ENCODE measurements at places on chromosomes 5 and 9.

DNA sequence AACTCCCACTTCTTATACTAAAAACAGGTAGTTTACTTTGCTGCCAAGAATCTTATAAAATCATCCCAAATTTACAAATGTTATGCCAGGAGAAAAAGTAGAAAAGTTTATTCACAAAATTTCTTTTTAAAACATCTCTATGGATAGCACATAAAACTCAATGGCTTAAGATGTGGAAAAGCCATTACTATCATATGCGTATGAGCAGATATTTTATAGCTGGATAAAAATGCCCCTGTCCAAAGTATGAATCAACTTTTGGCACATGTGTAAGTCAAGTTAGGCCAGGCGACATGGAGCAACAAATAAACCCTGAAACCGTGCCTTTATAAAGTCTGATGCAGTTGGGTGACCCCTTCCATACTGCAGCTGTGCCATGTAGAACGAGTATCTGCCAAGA, 38.6 kb upstream of the FBP1 start:
- DNase-seq: no peak

DNA sequence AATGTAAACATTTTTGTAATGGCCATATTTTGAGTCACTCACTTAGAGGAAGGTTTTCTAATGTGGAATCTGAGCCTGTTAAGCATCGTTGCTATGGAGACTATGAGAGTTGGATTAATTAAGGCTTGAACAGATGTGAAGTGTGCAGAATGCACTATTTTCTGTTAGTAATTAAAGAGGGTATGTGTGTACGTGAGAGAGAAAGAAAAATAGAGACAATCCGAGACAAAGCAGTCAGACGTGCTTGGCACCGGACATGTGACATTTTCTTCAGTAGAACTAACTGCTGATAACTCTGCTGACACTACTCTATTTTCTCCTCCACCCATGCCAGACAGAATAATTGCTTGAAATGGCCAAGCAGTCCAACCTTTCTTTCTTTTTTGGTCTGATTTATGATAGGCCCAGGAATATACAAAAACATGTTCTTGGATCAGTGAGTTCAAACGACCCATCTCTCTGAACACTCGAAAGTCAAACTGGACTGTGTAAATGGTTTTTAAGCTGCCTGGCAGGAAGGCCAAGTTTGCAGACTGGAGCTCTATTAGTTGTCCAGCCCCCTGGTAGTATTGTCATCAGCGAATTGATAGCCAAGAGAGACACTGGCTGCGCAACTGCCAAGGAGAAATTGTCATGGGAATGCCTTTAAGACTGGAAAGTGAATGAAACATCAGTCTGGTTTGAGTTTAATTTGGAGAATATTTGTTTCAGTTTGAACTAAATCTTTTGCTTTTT, 322.1 kb downstream of the ARHGEF28 start:
- DNase-seq: no peak

GRCh38 chr5:131068893-131069643, 96.0 kb downstream of the HINT1 start:
- no peak for DNase-seq

GRCh38 chr5:133497608-133498348, 114.6 kb downstream of the FSTL4 start:
- no peak for DNase-seq

DNA sequence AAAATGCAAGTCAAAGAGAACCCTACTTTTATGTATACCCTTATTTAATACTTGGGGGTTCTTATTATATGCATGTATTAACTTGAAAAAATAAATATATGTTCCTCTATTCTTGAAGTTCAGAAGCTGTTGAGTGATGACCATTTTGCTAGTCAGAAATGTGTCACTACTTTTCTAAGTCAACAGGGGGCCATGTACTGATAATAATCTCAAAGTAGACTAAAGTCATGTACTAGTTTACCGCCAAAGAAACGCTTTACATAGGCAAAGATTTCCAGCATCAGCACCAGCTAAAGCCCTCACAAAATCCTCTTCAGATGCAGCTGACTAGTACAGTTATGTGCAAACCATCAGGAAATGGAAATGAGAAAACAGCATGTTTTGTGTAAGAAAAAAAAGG, 5.7 kb upstream of the BHMT start:
- DNase-seq: no peak

DNA sequence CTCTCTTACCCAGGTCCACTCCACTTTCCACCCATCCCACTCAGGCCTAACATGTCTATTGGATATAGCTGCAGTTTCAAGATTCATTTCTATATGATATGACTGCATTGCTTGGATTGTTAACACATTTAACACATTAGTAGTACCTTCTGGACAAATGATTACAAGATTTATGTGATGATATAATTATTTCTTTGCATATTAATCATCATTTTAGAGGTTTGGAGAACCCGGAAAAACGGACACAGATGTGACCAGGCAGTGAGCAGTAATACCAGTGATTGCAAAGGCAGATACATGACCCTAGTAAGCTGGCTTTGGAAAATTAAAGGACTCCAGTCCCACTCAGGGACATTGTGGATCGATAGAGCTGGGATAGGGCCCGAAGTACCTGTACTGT, 103.8 kb downstream of the PRR16 start:
- no peak for DNase-seq

DNA sequence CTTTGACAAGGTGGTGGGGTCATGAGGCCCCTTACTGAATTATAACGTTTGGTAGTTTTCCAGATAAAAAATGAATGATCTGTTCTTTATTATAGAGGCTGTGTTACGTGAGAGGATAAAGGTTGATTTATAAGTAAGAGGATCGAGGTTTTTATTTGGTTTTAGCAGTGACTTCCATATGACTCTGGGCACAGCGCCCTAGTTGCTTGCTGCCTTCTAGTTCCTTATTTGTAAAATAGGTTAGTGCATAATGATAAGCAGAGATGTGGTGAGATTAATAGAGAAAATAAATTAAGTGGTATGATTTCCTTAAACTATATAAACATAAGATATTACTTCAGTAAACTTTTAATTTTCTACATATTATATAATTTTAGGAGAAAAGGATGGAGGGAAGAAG, 29.8 kb downstream of the MRRF start:
- DNase-seq: no peak

GRCh38 chr5:170464280-170465127, 39.3 kb upstream of the KCNIP1 start:
- no peak for DNase-seq

- no peak for DNase-seq
Measured at GRCh38 chr5:169243651-169244422, 57.1 kb downstream of the SLIT3 start.

GRCh38 chr5:82785882-82786509, 291.2 kb downstream of the TMEM167A start:
- DNase-seq: no peak

DNA sequence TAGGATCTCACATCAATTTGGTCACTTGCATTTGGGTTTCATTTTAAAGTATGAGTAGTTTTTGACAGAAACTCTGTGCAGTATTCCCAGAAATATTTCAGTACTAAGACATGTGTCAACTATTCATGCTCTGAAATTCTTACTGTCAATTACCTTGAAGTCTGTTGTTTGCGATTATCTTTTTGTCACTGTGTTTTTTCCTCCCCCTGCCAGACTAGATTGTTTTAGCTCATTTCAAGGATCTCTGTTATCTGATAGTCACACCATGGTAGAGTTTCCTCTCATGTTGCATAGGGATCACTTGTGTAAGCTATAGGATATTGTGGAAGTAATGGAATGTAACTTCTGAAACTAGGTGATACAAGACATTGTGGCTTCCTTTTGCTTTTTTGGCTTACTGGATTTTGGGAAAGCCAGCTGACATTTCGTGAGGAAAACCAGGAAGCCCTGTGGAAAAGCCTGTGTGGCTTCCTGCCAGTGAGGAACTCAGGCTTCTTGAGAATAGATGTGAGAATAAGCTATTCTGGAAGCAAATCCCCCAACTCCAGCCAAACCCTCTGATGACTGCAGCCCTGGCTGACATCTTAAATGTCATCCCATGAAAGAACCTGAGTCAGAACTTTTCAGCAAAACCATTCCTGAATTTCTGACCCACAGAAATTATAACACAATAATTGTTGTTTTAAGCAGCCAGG, 122.2 kb downstream of the FGF10 start:
- DNase-seq: no peak

GRCh38 chr5:74173241-74173640, 467.3 kb downstream of the ENC1 start:
- no peak for DNase-seq

GRCh38 chr9:126705767-126706697, 92.3 kb downstream of the LMX1B start:
- DNase-seq: peak; percentile 32

DNA sequence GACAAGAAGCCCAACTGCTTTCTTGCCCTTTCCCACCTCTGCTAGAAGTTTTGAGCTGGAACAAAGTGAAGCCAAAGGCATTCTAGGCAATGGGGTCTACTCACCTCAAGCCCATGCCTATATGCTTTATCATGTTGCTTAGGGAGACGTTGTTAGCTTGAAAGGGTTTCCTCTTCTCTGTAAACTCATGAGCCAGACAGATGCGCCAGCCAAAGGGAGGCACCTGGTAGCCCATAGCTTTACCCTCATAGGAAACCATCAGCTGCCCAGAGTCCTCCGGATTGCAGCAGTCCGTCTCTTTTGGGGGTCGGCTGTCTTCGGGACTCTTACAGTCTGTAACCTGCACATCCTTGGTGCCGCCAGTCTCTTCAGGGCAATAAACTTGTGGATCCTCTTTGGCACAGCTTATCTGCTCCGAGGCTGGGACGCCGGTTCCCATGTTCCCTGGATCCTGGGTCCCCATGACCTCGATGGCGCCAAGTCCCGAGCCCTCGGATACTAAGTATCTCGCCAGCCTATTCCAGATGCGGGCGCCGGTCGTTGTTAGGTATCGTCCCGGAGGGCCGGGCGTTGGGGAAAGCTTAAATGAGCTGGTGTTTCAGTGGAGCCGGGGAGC, 678 bp downstream of the GBA2 start:
- peak; percentile 10 for DNase-seq

DNA sequence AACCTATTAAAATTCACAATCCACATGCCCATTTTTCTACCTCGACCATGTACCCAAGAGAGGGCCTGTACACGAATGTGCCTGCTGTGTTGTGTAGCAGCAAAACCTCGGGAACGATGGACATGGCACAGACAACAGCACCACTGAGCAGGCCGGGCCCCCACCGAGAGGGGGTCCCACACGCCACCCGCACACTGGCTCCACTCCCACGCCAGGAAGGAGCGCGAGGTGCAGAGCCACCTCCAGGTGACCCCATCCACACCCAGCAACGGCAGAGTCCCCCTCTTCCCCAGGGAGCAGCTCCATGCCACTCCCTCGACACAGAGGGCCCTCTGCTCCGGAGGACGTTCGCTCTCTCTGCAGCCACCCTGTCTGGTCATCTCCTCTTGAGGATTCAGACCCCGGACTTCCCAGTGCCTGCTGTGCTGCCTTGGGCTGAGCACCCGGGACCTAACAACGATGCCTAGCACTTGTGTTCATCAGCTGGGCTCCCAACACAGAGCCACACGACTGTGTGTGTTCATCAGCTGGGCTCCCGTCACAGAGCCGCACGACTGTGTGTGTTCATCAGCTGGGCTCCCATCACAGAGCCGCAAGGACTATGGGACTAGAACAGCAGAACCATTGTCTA, 25.3 kb upstream of the ADAMTS2 start:
- DNase-seq: no peak

GRCh38 chr5:124581738-124582560, 164.5 kb downstream of the ZNF608 start:
- no peak for DNase-seq

DNA sequence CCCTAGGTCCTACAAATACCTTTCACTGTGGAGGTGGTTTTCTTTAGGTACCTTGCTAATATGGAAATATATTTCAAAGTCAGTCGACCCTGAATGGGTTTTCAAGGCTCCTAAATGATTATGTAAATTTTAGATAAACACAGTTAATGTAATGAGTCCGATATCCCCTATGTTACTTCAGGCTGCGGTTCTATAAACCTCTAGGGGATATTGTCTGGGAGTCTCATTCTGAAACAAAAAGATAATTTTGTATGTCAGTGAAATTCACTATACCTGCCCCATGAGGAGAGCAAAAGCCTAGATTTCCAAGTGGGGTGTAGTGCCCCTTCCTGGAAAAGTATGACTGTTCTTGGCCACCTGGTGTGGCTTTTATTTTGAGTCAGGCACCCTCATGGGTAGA, 377.3 kb downstream of the ICE1 start:
- no peak for DNase-seq

DNA sequence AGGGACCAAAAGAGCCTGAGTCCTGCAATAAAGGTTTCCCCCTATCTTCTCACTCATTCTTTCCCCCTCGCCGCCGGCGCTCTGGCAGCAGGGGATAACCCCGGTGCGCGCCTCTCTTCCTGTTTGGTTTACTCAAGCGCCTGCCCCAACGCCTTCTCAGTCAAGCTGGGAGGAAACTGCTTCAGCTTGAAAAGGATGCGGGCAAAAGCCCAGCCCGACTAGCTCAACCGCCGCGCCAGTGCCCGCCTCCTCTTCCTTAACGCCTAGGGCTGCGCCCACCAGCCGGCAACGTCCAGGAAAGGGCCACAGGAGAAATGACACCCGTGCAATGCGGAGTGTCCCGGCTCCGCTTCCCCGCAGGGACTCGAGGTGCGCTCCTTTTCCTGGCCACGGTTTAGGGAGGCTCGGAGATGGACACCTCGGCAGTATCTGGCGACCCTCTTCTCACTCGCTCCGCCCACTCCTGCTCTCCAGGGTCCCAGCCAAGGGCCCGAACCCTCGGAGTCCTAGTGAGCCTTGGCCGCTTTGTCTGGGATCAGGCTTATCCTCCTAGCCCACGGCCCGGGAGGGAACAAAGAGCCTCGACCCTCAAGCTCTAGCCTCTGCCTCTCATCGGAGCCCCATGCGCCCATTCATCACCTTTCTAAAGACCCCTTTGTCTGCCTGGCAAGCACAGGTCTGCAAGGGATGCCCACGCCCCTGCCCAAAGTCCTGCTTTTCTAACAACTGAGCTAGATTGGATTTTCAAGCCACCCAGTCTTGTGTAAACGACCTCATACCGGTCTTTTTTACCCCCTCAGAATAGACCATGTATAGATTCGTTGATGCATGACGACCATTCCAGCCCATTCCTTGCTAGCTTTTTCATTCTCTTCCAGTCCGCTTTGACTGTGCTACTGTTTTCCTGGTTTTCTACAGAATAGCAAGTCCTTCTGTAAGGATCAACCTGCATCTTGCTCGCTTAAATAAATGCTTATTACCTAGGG, 2.0 kb downstream of the ST8SIA4 start:
- peak; percentile 72 for DNase-seq

GRCh38 chr5:149429839-149430721, 51.0 kb upstream of the IL17B start:
- DNase-seq: no peak

- no peak for DNase-seq
Measured at GRCh38 chr5:10579536-10580521, 16.0 kb downstream of the ANKRD33B start.

Data from KG1 (cell line).